ENCODE measurements at places on chromosomes 6 and 20.

DNA sequence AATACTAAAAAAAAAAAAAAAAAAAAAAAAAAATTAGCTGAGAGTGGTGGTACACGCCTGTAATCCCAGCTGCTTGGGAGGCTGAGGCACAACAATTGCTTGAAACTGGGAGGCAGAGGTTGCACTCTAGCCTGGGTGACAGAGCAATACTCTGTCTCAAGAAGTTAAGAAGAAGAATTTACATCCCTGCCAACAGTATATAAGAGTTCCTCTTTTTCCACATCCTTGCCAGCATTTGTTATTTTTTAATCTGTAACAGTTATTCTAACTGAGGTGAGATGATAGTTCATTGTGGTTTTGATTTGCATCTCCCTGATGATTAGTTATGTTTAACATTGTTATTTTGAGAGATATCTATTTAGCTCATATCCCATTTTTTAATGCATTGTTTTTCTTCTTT is 20.3 kb upstream of the DYNLRB1 start:
- DNase-seq = no peak

DNA sequence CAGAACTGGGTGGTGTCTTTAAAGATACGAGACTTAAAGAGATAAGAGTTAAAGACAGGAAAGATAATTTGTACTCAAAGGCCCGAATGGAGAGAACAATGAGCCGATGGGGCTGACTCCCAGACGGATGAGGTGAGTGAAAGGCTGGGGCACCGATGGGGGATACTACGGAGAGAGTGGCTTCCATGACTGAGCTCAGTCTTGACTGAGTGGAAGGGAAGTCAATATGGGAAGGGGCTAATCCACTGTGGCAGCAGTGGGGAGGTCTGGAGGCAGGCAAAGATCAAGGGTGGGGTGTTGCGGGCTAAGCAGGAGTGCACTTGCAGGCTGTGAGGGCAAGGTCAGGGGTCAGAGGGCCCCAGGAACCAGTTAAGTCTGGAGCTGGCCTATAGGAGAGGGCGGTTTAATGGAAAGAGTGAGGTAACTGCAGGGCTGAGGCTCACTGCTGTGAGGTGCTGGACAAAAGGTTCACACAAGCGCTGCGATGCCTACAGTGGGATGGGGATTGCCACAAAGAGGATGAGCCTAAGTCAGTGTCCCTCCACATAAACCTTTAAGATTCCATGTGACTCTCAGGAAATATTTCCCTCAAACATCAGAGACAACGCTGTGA is 42.1 kb downstream of the FAXC start:
- DNase-seq = no peak

GRCh38 chr6:156562019-156562418 is 215.2 kb upstream of the ARID1B start:
- DNase-seq = no peak

- no peak for DNase-seq
Measured at GRCh38 chr20:63085151-63085861, 78.5 kb upstream of the BHLHE23 start.
